A549 treated with RU486 at 1 μM for 4 hours (cell line): ENCODE measurements at places on chromosomes 1 and 21. TPM values are rescaled to one million over a fixed set of nuclear protein-coding genes. Genes with fewer than 3 reads are reported as not detected.

Gene ZBTB8B
- not detected in 5 replicates for total RNA-seq

Gene OTUD3
- total RNA-seq, result 2.6 to 4.0 TPM (median 2.7 TPM) in 5 replicates

Gene RBM11
- total RNA-seq, result not detected in 5 replicates

Gene DDR2
- total RNA-seq, result 0.28 to 0.49 TPM (median 0.35 TPM) in 5 replicates

Gene MSH4
- total RNA-seq, result not detected in 5 replicates

Gene ACTL8
- 1.4 to 1.8 TPM (median 1.6 TPM) in 5 replicates for total RNA-seq

Gene LENEP
- not detected in 5 replicates for total RNA-seq

Gene CFAP107
- not detected in 5 replicates for total RNA-seq

Gene WNT3A
- 0.03 TPM in 1 of 5 replicates, not detected in the others for total RNA-seq

Gene DYNLT4
- total RNA-seq, result 0.32 to 0.64 TPM (median 0.48 TPM) in 4 of 5 replicates, not detected in the other

Gene STYXL2
- total RNA-seq, result not detected in 5 replicates

Gene RGS18
- not detected in 5 replicates for total RNA-seq

Gene MYOC
- total RNA-seq, result not detected in 5 replicates

Gene PRELP
- not detected in 5 replicates for total RNA-seq

Gene SORT1
- 3.0 to 4.8 TPM (median 3.8 TPM) in 5 replicates for total RNA-seq

Gene ERICH3
- not detected in 5 replicates for total RNA-seq

Gene CLCA1
- total RNA-seq, result 0.06 TPM in 1 of 5 replicates, not detected in the others

Gene ERO1B
- total RNA-seq, result 1.9 to 3.3 TPM (median 3.1 TPM) in 5 replicates

Gene TUT4
- 14.9 to 20.3 TPM (median 17.6 TPM) in 5 replicates for total RNA-seq

Gene GBP6
- not detected in 5 replicates for total RNA-seq

Gene LAMTOR5
- total RNA-seq, result 149 to 189 TPM (median 182 TPM) in 5 replicates

Gene ITLN1
- 0.22 TPM in 1 of 5 replicates, not detected in the others for total RNA-seq

Gene GART
- 59.7 to 70.0 TPM (median 64.9 TPM) in 5 replicates for total RNA-seq

Gene TIE1
- total RNA-seq, result 0.03 TPM in 1 of 5 replicates, not detected in the others

Gene TIAM1
- total RNA-seq, result 0.33 to 0.75 TPM (median 0.66 TPM) in 5 replicates

Gene LRRN2
- 13.6 to 21.1 TPM (median 15.6 TPM) in 5 replicates for total RNA-seq

Gene MARK1
- total RNA-seq, result 0.07 to 0.32 TPM (median 0.11 TPM) in 5 replicates

Gene CFHR2
- not detected in 5 replicates for total RNA-seq

Gene MAST2
- 16.8 to 22.4 TPM (median 19.8 TPM) in 5 replicates for total RNA-seq

Gene CHRM3
- 0.06 to 0.08 TPM (median 0.06 TPM) in 3 of 5 replicates, not detected in the others for total RNA-seq

Gene RNF223
- 0.32 to 0.62 TPM (median 0.53 TPM) in 5 replicates for total RNA-seq

Gene PGBD5
- total RNA-seq, result 0.49 to 1.0 TPM (median 0.80 TPM) in 5 replicates

Gene ANXA9
- total RNA-seq, result 0.54 to 1.3 TPM (median 0.70 TPM) in 5 replicates

Gene KCNA10
- total RNA-seq, result not detected in 5 replicates

Gene FAAP20
- 36.9 to 64.0 TPM (median 55.6 TPM) in 5 replicates for total RNA-seq

Gene TEX38
- total RNA-seq, result 0.13 TPM in 1 of 5 replicates, not detected in the others

Gene KCNH1
- total RNA-seq, result 1.6 to 3.4 TPM (median 2.8 TPM) in 5 replicates

Gene LCE2A
- total RNA-seq, result not detected in 5 replicates

Gene PM20D1
- total RNA-seq, result not detected in 5 replicates

Gene C1orf115
- total RNA-seq, result 4.7 to 5.8 TPM (median 5.2 TPM) in 5 replicates

Gene PSMA5
- total RNA-seq, result 102 to 125 TPM (median 116 TPM) in 5 replicates

Gene SPRR1B
- total RNA-seq, result not detected in 5 replicates

Gene OR10Z1
- total RNA-seq, result not detected in 5 replicates

Gene GNG4
- 11.2 to 18.8 TPM (median 14.9 TPM) in 5 replicates for total RNA-seq

Gene S100A8
- not detected in 5 replicates for total RNA-seq

Gene TPR
- total RNA-seq, result 43.7 to 57.2 TPM (median 45.4 TPM) in 5 replicates

Gene LCE1A
- not detected in 5 replicates for total RNA-seq

Gene IL20
- not detected in 5 replicates for total RNA-seq

Gene SELE
- not detected in 5 replicates for total RNA-seq

Gene RSPO1
- 0.03 to 0.15 TPM (median 0.09 TPM) in 4 of 5 replicates, not detected in the other for total RNA-seq

Gene SLC1A7
- not detected in 5 replicates for total RNA-seq

Gene AKIRIN1
- total RNA-seq, result 30.3 to 47.4 TPM (median 44.2 TPM) in 5 replicates

Gene OPN3
- 42.0 to 56.9 TPM (median 51.3 TPM) in 5 replicates for total RNA-seq

Gene IRF6
- 0.08 to 0.18 TPM (median 0.10 TPM) in 5 replicates for total RNA-seq

Gene CAMK1G
- 0.09 to 0.54 TPM (median 0.54 TPM) in 5 replicates for total RNA-seq

Gene MTARC1
- 11.3 to 13.1 TPM (median 12.3 TPM) in 5 replicates for total RNA-seq

Gene RXRG
- total RNA-seq, result not detected in 5 replicates

Gene S100A12
- not detected in 5 replicates for total RNA-seq
